ENCODE measurements at places on chromosomes 13 and 19.

- DNase-seq = no peak
Observed at GRCh38 chr13:94325650-94326049, 153.8 kb downstream of the DCT start.

GRCh38 chr13:104198801-104199200 lies 1132.6 kb upstream of the SLC10A2 start:
- DNase-seq = no peak

DNA sequence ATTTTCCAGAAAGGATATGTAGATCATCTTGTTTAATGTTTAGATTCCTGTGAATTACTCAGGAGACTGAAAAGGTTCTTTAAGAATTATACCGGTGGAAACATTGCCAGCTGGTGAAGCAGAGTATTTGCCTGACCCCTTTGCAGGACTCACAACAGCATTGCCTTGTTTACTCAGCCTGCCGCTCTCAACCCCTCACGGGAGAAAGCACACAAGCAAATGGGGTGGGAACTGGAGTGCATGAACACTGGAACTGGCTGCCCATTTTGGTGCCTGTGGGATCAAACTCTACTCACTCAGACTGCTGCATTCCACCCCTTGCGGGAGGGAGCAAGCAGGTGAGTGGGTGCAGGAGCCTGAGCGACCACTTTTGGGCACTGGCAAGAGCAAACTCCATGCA lies 804.7 kb upstream of the SLITRK1 start:
- no peak for DNase-seq

GRCh38 chr19:39224910-39225309 lies 19.9 kb downstream of the IFNL3 start:
- DNase-seq = no peak

GRCh38 chr13:30381049-30381448 lies 41.2 kb upstream of the UBE2L5 start:
- DNase-seq = no peak

DNA sequence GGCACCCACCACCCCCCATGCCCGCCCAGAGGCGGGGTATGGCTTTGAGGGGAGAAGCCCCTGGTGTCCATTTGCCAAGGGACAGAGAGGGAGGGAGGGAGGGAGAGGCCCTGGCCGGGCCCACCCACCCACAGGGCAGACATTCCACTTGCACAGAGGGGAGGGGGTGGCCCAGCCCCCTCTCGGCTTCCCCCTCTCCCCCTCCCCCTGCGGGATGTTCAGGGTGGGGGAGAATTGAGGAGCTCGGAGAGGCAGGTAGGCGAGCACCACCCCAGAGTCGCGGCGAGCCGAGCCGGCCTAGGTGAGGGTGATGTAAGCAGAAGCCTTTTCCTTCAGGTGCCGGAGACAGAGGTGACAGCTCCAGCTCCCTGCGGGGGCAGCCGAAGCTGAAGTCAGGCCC lies 12.3 kb downstream of the DPF1 start:
- DNase-seq = no peak

GRCh38 chr13:97809576-97809975 lies 143.9 kb upstream of the IPO5 start:
- DNase-seq = no peak

GRCh38 chr19:6065685-6066374 lies 44.5 kb downstream of the RFX2 start:
- no peak for DNase-seq

DNA sequence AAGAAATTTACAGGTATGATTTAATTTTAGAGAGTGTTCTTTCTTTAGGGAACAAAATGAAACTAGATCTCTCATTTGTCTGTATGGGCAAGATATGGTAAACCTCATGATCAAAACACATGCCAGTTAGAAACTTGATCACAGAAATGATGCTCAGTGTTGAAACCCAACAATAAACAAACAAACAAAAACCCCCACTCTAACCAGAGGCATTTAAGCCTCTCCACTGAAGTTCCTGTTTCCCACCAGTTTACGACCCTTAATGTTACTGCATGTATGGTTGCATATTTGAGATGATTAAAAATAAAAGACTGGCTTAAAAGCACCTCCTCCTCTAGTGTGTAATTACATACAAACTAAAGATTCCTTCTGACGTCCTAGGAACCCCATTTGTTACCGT lies 293.3 kb upstream of the MAB21L1 start:
- no peak for DNase-seq

DNA sequence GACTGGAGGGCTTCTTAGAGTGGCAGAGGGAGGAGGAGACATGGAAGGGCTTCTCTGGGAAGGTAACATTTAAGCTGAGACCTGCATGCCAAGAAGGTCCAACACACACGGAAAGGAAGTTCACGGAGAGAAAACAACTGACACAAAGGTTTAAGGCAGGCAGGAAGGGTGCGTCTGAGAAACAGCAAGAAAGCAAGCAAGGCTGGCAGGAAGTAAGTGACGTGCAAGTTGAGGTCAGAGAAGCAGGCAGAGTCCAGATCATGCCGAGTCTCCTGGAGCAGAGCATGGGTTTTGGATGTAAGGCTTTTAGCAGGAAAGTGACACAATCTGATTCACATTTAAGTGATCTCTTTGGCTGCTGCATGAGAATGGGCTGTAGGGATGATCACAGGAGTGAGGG lies 60.5 kb downstream of the ATP7B start:
- DNase-seq = no peak

GRCh38 chr13:80048030-80048429 lies 292.9 kb downstream of the SPRY2 start:
- no peak for DNase-seq

GRCh38 chr19:45924891-45925447 lies 10.4 kb upstream of the NANOS2 start:
- DNase-seq = no peak

- DNase-seq = peak; percentile 4
Observed at GRCh38 chr19:47315125-47315821, 5.6 kb downstream of the C5AR1 start.

GRCh38 chr19:50344661-50345318 lies 15.6 kb upstream of the KCNC3 start:
- DNase-seq = no peak

- DNase-seq = peak; percentile 30
Observed at GRCh38 chr13:99658261-99658991, 157.2 kb downstream of the TM9SF2 start.

GRCh38 chr19:40990972-40991381 lies at the start of gene CYP2B6:
TSS of gene CYP2B6 (plus strand) at chr19:40991282. CDS start at chr19:40991306, 24 bp downstream.
- no peak for DNase-seq

GRCh38 chr13:43567608-43568007 lies 219.2 kb downstream of the ENOX1 start:
- DNase-seq = no peak

DNA sequence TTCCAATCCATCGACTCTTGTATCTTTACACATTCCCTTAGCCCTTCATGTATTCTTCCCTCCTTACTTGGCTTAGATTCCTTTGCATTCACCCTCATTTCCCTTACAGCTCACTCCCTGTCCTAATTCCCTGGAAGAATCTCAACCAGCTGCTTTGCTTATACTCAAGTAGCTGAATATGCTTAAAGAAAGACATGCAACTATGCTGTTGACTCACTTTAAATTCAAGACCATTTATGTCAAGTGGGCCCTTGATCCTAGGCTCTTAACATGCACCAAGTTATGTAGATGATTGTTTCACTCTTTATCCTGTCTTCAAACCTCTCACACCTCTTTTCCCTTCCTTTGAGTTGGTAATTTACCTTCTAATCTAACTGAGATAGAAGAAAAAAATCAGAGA lies 7.4 kb downstream of the CCDC122 start:
- no peak for DNase-seq

DNA sequence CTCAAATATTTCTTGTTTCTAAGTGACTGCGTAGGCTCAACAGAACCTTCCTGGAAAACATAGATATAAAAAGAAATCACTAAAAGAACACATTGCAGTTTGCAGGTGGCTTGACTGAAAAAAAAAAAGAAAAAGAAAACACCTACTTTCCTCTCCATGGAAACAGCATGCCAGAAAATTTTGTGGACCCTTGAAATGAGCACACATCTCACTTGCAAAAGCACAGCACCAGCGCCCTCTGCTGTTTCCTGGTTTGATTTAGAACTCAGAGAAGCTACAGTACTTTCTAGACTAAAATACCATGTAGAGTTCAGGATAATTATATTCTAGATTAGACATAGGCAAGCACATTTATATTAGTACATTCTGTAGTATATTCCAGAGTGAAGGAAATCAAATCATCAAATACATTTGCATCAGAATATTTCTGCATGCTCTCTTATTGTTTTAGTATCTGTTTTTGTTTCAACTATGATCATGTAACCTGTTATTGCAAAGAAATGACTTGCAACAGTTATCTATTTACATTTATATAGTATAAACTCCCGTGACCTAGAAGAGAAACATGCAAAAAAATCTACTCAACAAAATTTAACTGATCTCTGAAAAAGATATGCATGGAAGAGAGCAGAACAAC lies 22.3 kb upstream of the XPO4 start:
- peak; percentile 35 for DNase-seq

DNA sequence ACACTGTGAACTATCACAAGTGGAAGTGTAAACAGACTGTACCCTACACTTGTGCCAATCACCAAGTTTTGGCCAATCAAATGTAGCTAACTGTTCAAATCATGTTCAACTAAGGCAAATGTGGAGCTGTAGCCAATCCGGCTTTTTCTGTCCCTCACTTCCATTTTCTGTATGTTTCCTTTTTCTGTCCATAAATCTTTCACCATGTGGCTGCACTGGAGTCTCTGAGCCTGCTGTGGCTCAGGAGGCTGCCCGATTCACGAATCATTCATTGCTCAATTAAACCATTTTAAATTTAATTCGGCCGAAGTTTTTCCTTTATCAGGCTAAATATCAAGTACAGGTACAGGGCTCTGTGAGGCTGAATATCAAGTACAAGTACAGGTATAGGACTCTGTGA lies 216.5 kb downstream of the RFC3 start:
- DNase-seq = no peak

- no peak for DNase-seq
Observed at GRCh38 chr19:46603195-46603637, 2.1 kb downstream of the CALM3 start.

- DNase-seq = no peak
Observed at GRCh38 chr13:36072152-36072935, 58.8 kb downstream of the DCLK1 start.

- no peak for DNase-seq
Observed at GRCh38 chr13:95056266-95056665, 245.0 kb downstream of the ABCC4 start.

DNA sequence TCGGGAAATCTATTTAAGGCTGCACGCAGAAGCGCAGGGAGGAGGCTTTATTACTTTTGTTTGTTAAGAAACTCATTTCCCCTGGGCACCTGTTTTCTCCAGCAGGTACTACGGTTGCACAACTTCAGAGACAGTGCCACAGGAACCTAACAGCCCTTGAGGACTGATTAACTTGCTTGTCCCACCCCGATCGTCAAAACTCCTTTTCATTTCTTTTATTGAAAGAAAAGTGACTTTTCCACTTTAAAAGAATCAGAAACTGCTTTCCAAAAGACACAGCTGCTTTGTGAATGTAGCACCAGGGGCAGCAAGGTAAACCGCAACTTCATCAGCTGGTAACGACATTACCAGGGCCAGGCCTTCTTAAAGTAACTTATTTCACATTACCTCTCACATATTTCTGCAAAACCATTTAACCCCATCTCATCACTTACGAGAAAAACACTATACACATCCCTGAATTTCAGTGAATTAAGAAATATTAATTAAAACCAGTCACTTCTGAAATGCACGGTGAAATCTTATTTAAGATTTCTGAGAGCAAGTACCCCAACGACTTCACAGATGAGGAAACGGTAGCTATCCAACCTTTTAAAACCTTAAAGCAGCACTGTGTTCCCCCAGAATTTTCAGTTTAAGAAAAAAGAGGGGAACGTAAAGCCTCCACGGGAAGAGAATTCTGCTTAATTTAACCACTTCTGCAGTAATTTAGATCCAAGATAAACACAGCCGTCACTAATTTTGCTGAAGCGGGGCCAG lies 1.4 kb downstream of the ANKRD10 start:
- DNase-seq = no peak

- no peak for DNase-seq
Observed at GRCh38 chr13:53032849-53033248, 4.2 kb downstream of the OLFM4 start.

DNA sequence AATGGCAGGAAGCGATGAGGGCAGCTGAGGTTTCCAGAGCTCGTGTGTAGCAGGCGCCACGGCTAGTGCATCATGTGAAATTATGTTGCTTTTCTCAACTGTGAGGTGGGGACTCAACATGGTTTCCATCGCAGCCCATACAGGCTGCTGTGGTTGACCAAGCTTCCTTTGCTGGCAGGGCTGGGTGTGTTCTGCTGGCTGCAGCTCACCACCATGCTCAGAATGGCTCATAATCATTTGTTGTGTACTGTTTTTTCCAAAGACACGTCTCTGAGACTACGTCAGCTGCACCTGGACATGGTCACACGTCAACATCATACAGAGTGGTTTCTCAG lies 16.1 kb upstream of the RASA3 start:
- DNase-seq = peak; percentile 62

DNA sequence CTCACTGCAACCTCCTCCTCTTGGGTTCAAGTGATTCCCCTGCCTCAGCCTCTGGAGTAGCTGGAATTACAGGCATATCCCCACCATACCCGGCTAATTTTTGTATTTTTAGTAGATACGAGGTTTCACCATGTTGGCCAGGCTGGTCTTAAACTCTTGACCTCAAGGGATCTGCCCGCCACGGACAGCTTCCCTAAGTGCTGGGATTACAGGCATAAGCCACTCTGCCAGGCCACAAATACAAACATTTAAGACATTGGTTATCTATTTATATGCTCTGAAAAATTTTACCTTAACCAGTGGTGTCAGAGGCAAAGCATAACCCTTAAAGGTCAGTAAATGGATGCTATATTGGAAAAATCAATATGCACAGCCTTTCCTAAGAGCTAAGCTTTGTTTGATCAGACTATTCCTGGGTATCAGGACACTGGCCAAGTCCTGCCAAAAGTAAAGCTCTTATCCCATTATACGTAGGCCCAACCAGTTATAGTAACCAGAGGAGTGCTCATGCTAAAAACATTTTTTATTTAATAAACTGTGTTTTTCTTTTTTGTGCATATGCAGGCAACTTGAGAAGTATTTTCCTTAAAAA lies 56.4 kb upstream of the STARD13 start:
- DNase-seq = no peak

- no peak for DNase-seq
Observed at GRCh38 chr19:17479325-17479791, 9.0 kb downstream of the SLC27A1 start.

- no peak for DNase-seq
Observed at GRCh38 chr19:13881251-13881691, 4.3 kb downstream of the NANOS3 start.

DNA sequence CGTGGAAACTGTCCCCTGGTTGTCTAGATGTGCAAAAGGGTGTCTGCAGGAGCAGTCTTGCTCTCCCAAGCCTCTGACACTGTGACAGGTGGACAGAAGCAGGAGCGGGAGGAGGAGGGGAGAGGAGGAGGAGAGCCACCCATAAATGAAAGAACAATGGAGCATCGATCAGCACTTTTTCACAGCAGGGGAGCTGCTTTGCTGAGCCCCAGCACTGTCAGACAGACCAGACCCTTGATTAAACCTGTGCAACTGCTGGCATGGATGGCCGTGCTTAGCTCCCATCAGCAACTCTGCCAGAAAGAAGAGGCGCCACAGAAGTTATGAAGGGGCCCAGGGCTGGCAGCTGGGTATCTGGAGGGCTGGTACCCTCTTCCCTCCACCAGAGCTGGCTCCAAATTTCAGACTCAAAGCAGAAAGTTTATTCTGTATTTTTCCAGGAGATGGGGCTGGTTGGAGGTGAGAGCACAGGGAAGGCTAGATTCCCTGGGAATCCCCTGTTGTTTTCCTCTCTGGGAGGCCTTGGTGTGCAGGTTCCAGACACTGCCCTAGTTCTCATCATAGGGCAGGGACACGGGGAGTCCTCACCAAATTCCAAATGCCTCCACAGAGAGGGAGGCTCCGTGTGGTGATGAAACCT lies 1192.2 kb downstream of the UQCRFS1 start:
- DNase-seq = no peak
